ENCODE measurements at places on chromosomes 5 and 9.

DNA sequence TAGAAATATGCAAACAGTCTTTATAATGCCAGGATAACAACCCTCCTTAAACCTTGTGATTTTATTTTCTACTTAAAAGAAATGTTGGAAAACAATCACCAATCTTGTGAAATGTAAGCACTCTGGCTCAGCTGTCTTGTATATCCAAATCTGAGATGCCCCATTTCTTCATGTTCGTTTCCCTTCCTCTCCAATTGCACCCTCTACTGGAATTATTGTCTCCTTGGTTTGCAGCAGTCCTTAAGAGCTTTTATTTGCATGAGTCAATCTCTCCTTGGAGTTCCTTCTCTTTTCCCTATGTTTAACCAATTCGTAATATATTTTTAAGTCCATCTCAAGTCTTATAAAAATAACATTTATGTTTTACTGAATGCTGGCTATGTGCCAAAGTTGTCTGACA is 362.0 kb upstream of the CDH10 start:
- DNase-seq, result no peak

DNA sequence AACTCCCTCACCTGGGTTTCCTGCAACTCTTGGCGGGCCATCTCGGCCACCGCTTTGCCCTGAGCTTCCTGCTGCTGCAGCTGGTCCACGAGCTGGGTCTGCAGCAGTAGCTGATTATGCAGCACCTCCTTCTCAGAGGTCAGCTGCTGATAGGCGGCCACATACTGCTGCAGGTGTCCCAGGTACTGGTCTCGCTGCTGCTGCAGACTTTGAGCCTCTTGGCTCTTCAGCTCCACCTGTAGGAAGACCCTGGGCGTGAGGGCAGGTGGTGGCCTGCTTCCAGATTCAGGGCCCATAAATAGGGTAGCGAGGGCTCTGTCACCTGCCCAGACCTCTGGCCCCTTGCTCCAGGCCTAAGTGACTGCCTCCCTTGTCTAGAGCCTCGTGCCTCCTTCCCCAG is 16.7 kb downstream of the GOLGA2 start:
- no peak for DNase-seq

DNA sequence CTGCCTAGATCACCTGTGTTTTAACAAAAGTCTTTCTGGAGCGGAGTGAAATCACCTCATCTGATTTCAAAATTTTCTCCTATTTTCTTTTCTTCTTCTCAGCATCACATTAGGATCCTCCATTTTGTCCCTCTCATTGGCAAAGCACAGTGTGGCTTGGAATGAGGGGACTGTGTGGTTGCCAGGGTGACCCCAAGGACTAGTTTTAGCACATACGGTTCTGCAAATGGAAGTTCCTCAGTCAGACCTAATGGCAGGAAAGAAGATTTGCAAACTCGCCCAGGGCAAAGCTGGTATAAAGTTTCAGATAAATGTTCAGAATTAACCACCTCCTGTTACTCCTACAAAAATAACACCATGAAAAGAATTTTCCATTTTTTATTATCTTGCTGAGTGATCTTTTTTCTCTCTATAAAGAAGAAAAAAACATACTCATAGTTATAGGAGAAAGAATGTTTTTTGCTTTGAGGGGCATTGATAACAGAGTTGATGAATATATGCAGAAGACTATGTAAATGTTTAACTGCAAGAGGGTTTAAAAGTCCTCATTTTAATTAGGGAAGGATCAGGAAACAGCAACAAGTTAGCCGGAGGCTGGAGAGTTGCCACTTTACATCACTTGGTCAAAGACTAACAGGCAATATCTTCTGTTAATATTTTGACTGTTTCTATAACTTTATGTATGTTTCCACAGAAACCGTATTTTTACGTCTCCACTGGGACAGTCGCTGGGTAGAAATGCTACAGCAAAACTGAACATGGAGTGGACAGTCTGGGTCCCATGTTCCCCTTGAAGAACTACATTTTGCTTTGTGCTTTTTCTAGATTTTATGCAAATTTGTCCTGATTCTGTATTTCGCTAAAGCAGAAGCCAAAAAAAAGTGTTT is 257.8 kb downstream of the NR2F1-AS1 start:
- DNase-seq, result no peak

GRCh38 chr5:168747987-168748777 is 169.0 kb upstream of the PANK3 start:
- no peak for DNase-seq

- no peak for DNase-seq
Measured at GRCh38 chr9:99259231-99259918, 37.3 kb downstream of the SEC61B start.

DNA sequence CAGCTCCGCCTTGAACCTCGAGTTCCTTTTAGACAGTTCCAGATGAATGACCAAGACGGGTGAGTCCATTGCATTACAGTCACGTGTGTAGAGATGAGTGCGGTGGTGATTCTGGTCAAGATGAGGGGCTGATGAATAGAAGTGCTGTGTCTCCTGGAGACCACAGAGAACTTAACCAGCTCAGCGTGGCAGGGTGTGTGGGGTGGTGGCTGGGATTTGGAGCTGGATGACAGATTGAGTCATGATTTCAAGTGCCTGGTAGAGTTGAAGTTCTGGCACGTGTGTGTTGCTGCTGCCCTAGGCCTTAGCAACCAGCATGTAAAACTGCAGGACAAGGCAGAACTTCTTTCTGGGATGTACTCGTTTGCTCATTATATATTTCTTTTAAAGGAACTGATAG is 53.3 kb downstream of the PRRC2B start:
- DNase-seq, result no peak

DNA sequence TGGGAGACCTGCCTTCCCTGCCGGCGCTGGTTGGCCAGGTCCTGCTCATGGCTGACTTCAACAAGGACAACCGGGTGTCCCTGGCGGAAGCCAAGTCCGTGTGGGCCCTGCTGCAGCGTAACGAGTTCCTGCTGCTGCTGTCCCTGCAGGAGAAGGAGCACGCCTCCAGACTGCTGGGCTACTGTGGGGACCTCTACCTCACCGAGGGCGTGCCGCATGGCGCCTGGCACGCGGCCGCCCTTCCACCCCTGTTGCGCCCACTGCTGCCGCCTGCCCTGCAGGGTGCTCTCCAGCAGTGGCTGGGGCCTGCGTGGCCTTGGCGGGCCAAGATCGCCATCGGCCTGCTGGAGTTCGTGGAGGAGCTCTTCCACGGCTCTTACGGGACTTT is 10.6 kb downstream of the DIPK1B start:
- DNase-seq, result no peak

Data from esophagus squamous epithelium (tissue), 5 donors.